ENCODE measurements at places on chromosomes 7 and 10.

DNA sequence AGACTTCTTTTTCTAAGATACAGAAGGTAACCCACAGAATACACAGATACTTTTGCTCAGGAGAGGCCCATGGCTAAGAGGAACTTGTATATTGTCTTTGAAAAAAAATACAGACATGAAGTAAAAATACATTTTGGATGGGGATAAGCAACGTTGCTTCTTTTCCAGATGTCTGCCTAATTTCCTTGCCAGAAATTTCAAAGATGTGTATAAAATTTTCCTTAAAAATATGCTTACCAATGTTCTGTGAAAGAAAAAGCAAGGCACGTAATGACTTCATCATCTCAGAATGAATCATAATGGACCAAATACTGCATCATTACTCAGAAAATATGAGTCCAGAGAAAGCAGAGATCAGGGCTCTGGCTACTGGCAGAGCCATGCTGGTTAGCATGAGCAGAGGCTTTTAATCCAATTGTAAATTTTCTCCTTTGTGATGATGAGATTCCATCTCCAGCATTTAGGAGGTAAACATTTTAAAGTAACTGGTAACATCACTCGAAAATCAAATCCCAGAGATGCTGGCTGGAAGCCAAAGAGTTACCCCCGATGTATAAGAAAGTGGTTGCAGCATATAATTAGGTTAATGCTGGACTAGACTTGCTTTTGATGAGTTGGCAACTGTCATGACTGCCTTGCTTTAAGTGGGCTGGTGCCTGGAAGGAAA lies 272.5 kb downstream of the SEMA3A start:
- no peak for DNase-seq

DNA sequence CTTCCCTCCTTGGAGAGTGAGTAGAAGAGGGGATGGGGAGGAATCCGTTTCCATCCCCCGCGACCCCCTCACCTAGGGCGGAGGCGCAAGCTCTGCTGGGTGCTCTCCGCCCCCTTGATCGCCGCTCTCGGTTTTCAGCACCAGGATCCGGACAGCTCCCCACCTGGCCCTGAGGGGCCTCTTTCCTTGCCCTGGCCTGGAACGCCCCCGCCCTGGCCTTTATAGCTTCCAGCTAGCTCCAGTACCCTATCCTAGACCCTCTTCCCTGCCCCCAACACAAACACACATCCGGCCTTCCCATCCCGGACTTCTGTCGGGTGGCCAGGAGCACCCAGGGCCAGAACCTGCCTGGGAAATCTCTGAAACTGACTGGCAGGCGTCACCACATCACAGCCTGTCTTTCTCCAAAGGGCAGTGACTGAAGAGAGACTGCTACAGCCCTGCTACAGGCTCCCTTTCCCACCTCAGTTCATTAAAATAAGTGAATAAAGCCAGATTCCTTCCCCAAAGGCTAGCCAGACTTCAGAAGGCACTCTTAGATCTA lies 72.3 kb upstream of the LEP start:
- DNase-seq = no peak

- DNase-seq = no peak
Measured at GRCh38 chr10:95122736-95123135, 53.4 kb upstream of the CYP2C8 start.

DNA sequence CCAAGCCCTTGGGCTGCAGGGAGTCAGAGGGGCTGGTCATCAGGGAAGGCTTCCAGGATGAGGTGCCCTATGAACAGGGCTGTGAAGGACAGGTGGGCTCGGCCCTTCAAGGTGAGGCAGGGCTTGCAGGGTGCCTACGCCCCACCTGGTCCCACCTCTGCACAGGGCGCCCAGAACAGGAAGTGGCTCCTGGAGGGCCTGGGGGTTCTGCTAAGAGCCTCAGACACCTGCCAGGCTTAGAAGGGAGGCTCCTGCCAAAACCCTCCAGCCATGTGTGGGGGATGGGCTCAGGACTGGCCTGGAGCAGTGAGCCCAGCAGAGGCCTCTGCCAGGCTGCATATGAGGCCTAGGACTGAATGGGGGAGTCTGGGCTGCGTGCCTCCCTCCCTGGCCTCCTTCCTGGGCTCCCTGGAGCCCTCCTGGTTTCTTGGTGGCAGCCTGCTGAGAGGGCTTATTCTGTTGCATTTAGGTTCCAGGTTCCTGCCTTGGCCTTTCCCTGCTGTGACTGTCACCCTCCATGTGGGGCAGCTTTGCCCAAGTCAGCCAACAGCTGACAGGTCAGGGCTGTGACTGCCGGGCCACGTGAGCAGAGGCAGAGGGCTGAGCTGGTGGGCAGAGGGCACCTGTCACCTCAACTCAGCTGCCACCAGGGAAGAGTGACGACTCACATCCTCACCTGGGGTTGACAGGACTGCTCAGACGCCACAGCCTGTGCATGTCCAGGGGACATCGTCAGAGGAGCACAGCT lies 45.2 kb upstream of the MSMB start:
- DNase-seq = no peak

- DNase-seq = no peak
Measured at GRCh38 chr7:112080978-112081377, 125.2 kb downstream of the DOCK4 start.

GRCh38 chr7:121447243-121447910 lies 51.3 kb upstream of the FAM3C start:
- DNase-seq = no peak
